ENCODE measurements at places on chromosomes 5 and 9.

DNA sequence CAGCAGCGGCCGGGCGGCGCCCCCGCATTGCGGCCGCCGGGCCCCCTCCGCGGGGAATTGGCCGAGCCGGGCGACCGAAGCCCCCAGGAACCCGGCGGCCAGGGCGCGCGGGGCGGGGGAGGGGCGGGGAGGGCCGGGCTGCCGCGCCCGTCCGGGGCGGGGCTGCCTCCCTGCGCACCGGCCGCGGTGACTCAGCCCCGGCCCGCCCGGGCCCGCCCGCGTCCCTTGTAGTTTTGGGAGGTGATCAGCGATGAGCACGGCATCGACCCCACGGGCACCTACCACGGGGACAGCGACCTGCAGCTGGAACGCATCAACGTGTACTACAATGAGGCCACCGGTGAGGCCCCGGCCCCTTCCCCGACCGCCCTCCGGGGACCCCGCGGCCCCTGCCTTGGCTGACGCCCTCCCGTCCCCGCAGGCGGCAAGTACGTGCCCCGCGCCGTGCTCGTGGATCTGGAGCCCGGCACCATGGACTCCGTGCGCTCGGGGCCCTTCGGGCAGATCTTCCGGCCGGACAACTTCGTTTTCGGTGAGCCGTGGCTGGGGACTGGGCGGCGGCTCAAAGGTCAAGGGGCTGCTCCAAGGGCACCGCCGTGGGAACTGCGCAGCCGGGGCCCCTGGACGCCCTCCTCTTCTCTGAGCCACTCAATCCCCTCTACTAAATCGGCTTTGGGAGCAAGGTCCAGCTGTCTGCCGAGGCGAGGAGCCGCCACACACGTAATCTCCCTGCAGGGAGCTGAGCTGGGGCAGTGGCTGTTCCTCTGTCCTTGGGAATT is 592 bp downstream of the TUBB4B start:
- DNase-seq, result no peak

- no peak for DNase-seq
Observed at GRCh38 chr5:141771562-141771961, 89.5 kb upstream of the ARAP3 start.

- DNase-seq, result no peak
Observed at GRCh38 chr5:150401076-150401375, 11.7 kb downstream of the CD74 start.

DNA sequence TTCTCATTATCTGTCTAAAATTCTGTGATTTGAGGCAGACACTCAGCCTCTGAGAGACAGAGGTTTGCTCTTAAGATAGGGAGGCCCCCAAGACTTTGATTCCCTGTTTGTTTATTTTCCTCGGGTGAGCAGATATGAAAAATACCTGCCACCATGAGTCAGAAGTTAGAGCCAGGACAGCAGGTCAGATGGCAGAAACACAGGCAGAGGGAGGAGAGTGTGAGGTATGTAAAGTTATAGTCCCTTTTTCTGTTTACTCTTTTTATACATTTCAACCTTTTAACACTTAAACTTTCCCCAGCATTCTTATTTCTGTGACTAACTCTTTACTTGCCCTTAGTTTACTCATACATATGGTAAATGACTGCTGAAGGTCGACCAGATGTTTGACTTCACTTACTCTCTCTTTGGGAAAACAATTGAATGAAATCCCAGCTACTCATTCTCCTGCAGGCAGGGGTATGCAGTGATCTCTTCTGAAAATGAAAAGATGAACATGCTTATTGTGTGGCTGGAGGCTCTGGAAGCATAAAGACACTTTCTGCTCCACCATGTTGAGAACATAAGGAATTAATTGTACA is 383.8 kb downstream of the NTRK2 start:
- DNase-seq, result no peak

GRCh38 chr9:133252301-133253020 is 22.5 kb downstream of the ABO start:
- no peak for DNase-seq

Measured in dorsolateral prefrontal cortex (tissue), 122 donors.